ENCODE measurements at places on chromosomes 1 and 21.
A peak's percentile ranks its signal among the peaks of the same experiment; 100 is the strongest.

DNA sequence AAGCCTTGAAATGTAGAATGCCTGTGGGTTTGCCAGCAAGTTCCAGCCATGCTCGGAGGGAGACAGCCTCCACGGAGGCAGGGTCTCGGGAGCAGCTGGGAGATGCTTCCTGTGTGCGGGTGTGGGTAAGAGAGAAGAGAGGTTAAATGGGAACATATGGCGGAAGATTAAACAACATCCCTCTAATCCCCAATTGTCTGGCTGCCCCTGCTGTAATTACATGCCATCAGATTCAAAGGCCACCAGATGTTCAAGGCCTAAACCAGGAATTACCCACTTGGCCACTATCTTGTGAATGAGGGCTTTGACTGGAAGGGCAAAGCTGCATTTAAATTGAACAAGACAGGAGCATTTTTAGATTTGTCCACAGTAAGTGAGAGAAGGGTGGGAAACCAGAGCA, 81.4 kb upstream of the BACE2 start:
- peak; percentile 98 for DNase-seq

DNA sequence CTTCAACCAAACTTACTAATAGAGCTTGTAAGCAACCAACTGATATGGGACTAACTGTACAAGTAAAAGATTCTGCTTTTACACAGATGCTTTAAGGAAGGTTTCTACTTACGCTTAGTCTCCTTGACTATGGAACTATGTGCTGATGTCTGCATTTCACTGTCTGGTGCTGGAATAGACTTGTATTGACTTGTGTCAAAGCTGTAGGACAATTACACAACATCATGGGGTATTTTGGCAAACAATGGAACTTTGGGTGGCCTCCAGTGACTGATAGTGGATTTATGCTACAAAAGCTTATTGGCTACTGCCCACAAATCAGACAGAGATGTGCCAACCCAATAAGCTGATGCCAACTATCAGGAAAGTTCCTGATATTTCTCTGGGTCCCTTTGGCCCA, 10.6 kb downstream of the CBR1 start:
- DNase-seq, result no peak

DNA sequence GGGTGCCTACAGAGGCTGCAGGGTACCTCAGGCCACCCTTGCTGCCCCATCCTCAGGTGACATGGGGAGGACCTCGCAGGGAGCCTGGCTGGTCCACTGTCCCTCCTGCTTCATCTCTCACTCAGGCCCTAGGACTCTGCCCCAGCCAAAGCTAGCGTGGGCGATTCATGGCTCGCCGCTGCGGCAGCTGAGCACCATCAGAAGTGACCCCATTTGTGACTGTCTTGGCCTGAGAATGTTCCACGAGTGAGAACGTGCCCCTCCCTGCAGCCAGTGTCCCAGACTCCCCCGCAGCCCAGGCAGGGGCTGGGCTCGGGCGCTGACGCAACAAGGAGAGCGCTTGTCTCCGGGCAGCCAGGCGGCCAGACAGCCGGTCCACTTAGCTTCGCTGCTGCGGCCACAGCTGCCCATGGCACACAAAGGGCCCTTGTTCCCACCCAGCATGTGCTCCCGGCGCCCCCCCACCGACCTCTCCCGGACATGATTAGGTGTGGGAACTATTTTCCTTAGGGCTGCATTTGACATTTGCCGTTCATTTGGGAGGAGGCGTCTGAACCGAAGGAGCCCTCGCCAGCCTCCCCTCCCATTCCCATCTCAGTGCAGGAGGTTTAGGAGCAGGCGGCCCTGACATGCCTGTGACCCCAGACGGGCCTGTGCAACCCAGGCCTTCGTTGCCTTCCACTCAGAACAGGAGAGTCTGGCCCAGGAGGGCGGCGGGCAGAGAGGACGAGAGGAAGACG, 19.3 kb upstream of the POFUT2 start:
- peak; percentile 12 for DNase-seq

GRCh38 chr1:175599212-175599705, 144.1 kb downstream of the TNR start:
- no peak for DNase-seq

DNA sequence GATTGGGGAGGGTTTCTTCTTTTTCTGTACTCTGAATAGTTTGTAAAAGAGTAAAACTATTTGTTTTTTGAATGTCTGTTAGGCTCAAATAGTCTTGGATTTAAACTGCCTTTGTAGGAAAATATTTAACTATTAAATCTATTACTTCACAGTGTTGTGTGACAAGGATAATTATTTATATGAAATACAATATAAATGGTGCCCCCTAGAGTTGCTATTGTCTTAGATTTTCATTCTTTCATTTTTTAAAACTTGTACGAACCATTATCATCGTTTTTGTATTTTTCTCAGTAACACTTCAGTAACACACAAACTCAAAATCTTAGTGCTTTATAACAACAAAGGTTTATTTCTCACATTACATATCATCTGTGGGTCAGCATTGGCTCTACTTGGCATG, 37.4 kb downstream of the C1orf185 start:
- DNase-seq, result no peak

- peak; percentile 41 for DNase-seq
Measured at GRCh38 chr1:95653618-95654017, 419.6 kb downstream of the RWDD3 start.

- DNase-seq, result no peak
Measured at GRCh38 chr1:1246577-1247340, at the start of gene C1QTNF12. C1QTNF12 (minus strand) TSS chr1:1246722; CDS start chr1:1246690, 32 bp downstream.

DNA sequence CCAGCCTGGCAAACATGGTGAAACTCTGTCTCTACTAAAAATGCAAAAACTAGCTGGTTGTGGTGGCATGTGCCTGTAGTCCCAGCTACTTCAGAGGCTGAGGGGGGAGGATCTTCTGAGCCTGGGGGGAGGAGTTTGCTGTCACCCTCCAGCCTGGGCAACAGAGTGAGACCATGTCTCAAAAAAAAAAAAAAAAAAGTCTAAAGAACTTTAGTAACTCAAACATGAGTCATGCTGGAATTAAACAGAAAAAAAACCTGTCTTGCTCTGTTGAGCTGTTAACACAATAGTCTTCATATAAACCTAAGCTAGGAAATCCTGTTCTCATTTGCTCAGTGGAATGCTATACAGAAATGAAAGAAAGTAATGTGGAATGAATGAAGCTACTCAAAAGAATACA, 16.7 kb upstream of the DISP1 start:
- no peak for DNase-seq

- DNase-seq, result peak; percentile 41
Measured at GRCh38 chr1:94012708-94013366, 103.6 kb upstream of the GCLM start.

DNA sequence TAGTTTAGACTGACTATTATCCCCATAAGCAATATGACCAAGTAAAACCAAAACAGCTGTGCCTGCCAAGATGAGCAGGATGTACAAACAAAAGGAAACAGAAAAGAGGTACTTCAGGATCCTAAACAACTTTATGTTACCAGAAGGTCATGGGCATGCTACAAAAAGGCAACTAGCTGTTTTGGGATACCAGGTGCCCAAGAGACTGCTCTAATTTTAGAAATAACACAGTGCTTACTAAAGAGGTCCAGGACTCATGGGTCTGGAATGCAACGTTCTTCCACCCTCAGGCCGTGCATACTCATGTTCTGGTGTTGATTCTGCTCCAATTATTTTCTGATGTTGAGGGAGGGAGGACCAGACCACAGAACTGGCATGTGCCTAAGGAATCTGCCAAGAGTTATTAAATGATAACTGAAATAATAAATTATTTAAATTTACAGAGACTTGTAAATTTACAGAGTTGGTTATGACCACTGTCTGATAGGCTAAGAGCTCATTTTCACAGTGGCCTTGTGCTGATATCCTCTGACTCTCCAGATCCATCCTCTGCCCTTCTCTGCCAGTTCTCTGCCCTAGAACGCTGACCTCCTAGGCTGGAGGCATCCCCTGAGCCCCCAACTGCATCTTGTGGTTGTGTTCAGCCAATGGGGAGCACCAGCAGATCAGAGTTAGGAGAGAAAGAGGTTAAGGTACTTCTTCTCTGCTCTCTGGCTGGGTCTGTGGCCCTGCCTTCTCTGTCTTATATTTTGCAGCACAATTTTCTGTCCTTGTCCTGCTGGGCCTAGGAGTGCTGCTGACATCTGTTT, 37.7 kb upstream of the BCL10 start:
- no peak for DNase-seq

GRCh38 chr1:185739967-185740366, 5.8 kb downstream of the HMCN1 start:
- no peak for DNase-seq

DNA sequence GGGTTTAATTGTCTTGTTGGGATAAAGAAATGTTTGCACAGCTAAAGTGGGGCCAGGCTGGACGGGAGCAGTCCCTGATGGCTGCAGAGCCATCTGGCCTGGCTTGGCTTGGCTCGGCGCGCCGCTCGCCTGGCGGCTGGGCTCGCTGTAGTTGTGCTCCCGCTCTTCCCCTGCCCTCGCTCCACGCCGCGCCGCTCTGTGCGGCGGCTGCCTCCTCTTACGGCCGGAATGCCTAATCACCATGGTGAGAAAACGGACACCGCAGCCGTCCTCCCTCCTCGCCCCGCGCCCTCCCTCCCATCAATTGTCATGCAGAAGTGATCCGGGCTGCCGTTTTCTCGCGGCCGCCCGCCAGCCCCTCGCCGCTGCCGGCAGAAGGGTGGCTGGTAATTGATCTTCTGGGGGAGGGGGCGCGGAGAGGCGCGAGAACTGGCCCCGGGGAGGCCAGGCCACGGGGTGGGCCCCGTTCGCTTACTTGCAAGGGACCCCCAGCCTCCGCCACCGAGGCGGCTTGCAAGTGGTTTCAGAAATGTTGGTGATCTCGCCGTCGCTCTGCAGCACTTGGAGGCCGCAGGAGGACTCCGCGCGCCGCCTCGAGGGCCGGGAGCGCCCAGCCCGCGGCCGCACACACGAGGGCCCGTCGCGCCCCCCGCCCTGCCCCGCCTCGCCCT, 12.4 kb downstream of the RNF220 start:
- DNase-seq, result peak; percentile 68

DNA sequence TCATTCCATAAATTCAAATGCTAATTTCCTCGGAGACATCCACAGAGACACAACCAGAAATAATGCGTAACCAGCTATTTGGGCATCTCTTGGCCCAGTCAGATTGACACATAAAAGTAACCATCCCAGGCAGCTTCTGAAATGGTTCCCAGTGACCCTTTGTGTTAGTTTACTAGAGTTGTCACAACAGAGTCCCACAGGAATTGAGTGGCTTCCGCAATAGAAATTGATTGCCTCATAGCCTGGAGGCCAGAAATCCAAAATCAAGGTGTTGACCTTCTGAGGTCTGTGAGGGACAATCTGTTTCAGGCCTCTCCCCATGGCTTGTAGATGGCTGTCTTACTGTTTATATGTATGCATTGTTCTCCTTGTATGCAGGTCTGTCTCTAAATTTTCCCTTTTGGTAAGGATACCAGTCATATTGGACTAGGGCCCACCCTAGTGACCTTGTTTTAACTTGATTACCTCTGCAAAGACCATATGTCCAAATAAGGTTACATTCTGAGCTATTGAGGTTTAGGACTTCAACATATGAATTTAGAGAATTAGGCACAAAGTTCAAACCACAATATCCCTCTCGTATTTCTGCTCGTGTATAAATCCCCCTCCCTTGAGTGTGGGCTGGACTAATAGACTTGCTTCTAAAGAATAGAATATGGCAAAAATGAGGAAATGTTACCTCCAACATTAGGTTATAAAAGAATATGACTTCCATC, 78.2 kb upstream of the FGGY start:
- no peak for DNase-seq

- no peak for DNase-seq
Measured at GRCh38 chr1:64166629-64167028, 36.8 kb upstream of the UBE2U start.

DNA sequence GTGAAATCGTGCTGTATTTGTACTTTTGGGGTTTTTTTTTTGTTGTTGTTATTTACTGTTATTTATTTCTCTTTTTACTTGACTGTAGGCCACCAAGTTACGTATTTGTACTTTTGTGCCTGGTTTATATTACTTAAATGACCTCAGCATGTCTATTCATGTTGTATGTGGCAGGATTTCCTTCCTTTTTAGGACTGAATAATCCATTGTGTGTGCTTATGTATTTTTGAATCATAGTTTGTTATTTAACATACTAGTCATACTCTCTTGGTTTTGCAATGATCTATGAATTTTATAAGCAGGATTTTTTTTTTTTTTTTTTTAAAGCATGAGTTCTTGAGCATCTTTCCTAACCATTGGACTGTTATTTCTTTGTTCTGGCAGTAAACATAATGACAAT, 51.2 kb downstream of the RNF2 start:
- DNase-seq, result no peak

DNA sequence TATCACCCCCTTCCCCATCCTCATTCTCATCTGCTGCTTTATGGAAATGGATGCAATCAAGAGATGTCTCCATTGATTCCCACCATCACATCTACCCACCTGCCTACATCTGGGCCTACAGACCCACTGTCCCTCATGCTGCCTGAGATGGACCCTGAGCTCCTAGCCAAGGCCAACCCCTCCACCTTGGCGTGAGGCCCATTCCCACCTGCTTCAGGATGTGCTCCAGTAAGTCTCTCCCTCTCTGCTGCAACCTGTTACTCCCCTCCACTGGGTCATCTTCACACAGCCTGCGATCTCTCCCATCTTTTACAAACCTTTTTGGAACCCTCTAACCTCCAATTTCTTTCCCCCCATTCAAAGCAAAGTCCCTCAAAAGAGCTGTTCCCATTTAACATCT, 4.5 kb upstream of the GALE start:
- no peak for DNase-seq

GRCh38 chr1:31548534-31548906, 27.8 kb upstream of the TINAGL1 start:
- DNase-seq, result no peak
